SW480 (cell line): ENCODE measurements at places on chromosomes 13 and 19.

GRCh38 chr13:107715496-107715895 lies 499.8 kb downstream of the LIG4 start:
- no peak for DNase-seq

- no peak for DNase-seq
These were observed 1.0 kb downstream of the SCN1B start for GRCh38 chr19:35031072-35031881.

DNA sequence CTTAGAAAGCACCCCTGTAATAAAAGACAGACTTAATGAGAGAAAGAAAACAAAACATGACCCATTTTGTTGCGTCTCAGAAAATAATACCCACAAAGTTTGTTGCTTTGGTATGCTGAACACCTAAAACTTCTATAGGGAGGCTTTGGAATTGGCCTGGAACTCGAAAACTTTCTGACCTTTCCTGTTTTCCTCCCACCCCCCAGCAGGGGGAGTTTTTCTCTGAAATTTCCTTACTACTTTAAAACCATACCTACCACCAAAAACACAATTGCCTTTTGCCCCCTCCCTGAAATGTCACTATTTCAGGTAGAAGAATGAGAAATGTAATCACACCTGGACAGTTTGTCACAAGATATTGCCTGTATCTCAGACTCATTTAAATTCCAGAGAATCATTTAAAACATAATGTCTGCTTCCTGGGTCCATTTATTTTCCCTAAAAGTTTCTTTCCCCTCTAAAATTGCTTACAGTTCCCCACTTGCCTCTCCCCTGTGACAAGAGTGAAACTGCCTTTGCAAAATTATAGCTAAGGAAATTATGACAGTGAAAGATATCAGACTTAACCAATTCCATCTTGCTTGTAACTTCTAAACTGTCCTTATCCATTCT lies 2700.2 kb downstream of the PCDH9 start:
- DNase-seq: no peak

DNA sequence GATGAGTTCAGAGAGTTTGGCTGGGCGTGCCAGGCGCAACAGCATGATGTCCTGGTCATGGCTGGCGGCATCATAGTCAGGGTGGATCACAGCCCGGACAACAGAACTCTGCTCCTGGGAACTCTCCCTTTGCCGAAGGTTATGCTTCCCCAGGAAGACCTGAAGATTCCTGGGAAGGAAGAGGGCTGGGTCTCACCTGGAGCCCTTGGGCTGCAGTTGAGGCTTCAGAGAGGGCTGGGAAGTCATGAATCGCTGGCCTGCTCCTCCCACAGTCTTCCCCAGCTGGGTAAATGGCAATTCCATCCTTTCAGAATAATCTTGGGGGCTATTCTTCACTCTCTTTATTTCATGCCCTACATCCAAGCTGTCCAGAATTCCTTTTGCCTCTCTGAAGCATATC lies 6.0 kb downstream of the KLK6 start:
- DNase-seq: no peak

DNA sequence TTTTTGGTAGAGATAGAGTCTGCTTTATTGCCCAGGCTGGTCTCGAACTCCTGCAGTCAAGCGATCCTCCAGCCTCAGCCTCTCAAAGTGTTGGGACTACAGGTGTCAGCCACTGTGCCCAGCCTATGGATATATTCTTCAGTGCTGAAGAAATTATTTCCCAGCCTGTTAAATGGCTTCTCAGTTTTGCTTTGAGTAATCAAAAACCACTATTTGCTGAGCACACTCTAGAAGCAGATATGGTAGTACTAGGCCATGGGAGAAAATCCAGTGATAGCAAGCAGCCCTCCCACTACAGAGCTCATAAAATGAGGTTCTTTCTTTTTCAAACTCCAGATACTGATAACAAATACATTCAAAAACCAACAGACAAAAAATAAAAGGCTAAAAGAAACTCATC lies 80.6 kb upstream of the CLDN10 start:
- no peak for DNase-seq

DNA sequence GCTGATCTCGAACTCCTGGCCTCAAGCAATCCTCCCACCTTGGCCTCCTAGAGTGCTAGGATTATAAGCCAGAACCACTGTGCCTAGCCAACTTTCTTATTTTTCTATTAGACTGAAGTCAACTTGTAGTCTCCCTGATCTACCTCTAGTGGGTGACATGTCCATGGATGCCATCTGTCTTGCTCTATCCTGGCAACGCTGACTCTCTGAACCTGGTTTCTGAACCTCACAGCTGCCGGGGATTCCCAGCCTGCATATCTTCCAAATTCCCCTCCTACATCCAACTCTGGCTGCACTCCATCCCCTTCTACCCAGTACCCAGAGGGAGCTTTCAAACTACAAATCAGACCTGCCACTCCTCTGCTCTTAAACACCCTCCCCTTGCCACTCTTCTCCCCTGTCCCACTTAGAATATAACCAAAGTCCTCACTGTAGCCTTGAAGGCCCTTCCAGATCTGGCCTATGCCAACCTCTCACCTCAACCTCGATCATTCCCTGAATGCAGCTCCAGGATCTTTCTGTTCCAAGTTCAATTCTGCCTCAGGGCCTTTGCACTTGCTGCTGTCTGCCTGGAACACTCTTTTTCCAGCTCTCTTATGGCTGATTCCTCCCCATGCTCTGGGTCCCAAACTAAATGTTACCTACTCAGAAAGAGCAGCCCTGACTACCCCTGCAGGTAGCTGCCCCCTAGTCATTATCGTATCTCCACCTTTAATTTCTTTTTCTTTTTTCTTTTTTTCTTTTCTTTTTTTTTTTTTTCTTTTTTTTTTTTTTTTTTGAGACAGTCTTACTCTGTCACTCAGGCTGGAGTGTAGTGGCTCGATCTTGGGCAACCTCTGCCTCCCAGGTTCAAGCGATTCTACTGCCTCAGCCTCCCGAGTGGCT lies 2.2 kb downstream of the CLIP3 start:
- no peak for DNase-seq

GRCh38 chr19:612941-613340 lies 20.4 kb downstream of the POLRMT start:
- DNase-seq: no peak

DNA sequence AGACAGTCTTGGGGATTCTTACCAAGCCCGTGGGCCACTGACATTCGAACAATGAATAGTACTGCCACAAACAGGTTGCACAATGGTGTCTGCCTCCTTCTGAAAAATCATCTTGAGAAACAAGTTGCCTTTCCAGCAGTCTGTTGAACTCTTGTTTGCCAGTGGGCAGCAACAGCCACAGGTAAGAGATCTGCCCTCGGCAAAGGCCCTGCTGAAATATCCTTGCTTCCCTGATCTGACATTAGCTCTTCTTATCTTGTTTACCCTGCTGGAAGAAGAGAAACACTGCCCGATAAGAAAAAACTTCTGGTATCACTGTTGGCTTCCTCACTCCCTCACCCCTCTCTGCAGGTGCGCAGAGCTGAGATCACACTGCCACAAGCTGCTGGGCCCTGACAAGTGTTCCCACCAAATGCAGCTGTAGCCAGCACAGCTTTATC lies 2.0 kb downstream of the DOCK9 start:
- peak; percentile 48 for DNase-seq

DNA sequence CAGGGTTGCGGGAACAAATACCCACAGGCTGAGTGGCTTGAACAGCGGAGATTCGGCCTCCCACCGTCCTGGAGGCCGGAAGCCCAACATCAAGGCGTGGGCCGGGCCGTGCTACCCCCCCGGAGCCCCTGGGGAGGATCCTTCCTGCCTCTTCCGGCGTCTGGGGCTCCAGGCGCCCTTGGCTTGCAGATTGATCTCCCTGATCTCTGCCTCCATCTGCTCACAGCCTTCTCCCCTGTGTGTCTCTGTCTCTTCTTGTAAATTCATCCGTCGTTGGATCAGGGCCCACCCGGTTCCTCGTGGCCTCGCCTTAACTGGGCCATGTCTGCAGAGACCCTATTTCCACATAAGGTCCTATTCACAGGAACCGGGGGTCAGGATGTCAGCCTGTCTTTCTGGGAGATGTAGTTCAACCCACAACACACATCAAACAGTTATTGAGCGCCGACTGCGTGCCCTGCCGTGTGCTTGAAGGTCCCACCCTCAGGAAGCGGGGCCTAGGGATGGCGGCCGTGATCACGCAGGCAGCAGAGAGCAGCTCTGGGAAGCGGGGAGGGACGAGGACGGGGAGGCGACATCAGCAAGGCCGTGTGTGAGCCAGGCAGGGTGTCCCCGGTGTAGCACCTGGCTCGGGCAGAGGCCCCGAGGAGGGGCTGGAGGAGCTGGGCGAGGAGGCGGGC lies 21.3 kb downstream of the HCN2 start:
- DNase-seq: peak; percentile 77

DNA sequence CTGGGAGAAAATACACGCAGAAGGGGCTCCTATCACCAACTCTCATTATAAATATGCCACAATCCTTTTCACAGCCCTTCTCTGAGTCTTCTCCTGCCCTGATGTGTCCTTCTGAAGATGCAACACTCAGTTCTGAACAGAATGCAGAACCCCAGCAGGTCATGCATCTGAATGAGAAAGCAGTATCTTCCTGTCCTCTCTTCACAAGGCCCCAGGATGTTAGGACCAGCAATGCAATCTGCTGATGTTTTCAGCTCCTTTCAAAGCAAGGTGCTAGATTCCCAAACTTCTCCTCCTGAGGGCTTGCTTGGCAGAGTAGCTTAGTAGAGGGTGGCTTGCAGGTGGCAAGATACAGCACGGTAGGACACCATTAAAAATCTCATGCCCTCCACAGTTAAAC lies 22.3 kb upstream of the DOCK9 start:
- no peak for DNase-seq

DNA sequence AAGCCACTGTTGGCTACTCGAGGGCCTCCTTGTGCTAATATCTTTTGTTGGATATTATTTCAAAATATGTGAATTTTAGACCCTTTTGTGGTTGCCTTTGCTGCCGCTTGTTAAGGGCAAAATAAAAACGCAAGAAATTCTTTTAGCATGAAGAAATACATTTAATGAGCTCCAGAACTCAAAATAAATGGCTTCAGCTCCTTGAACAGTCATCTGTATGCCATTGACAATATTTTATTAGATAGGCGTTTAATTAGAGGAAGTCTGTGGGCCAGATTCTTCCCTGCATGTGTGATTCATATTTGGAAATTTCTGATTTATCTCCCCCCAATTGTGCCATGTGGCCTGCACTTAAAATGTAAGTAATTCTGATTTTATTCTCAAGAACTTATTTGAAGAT lies 177.2 kb downstream of the STK24 start:
- no peak for DNase-seq

GRCh38 chr13:33678906-33679657 lies 138.9 kb upstream of the RFC3 start:
- DNase-seq: no peak

DNA sequence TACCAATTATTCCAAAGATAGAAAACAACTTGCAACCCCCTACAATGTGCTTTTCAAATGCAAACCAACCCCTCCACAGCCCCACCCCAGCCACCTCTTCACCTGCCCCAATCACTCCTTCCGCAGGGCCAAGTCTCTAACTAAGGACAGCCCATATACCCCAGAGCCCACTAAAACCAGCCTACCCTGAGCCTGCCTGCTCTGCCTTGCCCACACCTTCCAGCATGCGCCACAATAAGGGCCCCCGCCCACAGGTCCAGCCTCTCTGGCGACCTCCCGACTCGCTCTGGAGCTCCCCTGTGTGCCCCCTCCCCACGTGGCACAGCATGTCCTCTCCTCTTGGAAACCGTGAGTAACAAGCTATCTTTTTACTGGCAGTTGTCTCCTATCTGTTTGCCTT lies 42.8 kb upstream of the MEDAG start:
- no peak for DNase-seq

DNA sequence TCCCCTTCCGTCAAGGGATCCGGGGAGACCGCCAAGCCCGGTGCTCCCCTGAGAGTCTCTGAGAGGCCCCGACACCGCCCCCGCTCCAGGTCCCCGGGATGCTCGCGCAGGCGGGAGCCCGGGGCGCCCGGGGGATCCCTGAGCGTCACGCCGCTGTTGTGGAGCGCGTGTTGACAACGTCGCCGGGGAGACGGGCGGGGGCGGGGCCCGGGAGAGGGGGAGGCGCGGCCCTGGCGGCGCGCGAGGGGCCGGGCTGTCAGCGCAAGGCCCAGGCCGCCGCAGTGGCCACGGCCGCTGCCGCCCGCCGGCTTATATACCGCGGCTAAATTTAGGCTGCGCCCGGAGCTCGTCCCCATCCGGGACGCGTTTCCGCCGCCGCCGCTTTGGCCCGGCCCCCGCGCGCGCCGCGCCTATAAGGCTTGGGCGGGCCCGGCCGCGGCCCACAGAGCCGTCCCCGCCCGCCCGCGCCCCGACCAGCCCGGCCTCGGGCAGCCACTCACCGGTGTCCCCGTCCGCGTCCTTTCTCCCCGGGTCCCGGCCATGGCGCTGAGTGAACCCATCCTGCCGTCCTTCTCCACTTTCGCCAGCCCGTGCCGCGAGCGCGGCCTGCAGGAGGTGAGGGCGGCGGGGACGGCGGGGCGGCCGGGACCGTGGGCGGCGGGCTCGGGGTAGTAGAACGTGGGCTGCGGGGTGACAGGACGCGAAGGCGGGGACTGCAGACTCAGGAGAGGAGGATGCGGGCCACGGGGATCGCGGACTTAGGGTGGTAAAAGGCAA lies at the start of gene KLF2:
Gene KLF2, plus strand, starts transcription at position 443 of the 777 bp plus-strand sequence. Its CDS starts 98 bp downstream, at position 541.
- DNase-seq: peak; percentile 79

GRCh38 chr13:50107205-50107604 lies 92.0 kb downstream of the KCNRG start:
- no peak for DNase-seq

DNA sequence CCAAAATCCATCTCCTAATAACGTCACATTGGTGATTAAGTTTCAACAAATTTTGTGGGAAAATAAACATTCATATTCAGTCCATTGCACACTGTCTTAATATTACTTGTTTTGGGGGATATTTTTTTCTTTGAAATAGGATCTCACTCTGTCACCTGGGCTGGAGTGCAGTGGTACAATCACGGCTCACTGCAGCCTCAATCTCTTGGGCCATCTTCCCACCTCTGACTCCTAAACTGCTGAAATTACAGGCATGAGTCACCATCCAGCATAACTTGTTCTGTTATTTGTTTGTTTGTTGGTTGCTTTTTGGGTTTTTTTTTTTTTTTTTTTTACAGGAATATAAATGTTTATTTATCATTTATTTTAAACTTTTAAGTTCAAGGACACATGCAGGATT lies 556.1 kb upstream of the SLITRK6 start:
- DNase-seq: no peak
